Posterior cingulate gyrus (tissue), 11 donors: ENCODE measurements at places on chromosomes 4 and X.

GRCh38 chrX:46912603-46913491 is 626 bp downstream of the JADE3 start:
- no peak for DNase-seq

GRCh38 chrX:155819966-155820491 is 61.1 kb upstream of the VAMP7 start:
- DNase-seq, result peak; percentile 17

DNA sequence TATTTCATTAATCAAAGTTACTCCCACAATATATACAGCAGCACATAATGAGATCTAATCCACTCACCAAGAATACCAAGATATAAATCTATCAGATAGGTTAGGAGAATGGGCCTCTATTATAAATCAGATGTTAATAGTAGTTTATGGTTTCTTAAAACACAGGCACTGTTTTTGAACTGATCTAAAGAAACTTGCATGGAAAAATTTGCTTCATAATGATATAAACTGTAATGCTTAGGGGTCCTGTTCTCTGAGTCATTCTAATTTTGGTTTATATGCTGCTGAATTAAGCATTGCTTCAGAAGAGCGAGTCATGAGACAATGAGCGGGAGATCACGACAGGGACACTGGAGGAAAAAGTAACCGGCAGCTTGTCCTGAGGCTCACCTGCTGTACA is 113.3 kb upstream of the OTUD4 start:
- DNase-seq, result no peak

- no peak for DNase-seq
Observed at GRCh38 chr4:54709400-54709799, 51.6 kb downstream of the KIT start.

DNA sequence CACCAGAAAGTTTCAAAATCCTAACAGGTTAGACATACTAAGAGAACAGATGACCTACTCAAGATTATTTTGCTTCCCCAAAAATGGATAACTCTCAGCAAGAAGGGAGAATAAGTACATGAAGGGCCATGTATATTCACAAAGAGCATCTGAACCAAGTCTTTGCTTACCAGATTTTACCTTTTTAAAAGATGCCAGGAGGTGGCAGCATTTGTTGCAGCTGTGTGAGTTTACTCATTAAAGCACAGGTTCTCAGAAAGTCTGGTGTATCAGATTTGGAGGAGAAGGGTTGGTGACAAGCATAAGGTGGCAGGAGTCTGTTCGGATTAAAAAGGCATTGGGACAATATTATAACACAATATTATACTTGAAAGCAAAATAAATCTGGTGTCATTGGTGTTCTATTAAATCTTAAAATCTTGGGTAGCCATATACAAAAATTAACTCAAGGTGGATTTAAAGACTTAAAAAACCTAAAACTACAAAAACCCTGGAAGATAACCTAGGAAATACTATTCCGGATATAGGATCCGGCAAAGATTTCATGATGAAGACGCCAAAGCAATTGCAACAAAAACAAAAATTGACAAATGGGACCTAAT is 51.3 kb upstream of the NFKB1 start:
- DNase-seq, result no peak

DNA sequence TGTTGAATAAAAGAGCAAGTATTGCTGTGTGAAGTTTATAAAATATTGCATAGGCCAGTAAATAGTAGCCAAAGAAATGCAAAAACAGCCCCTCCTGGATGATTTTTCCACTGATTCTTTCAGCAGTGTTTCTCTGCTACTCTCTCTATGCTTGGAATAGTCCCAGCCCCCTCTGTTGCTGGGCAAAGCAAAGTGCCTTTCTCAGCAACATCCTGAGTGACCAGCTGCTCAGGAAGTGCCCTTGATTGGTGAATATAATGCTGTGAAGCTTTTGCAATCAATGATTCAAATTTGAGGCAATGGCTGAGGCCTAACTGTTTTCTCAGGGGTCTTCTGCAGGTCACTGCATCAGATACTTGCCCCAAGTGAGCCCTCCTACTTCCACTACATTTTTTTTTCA is 656.7 kb downstream of the ZNF674 start:
- DNase-seq, result no peak

- no peak for DNase-seq
Observed at GRCh38 chrX:13658602-13659001, 5.7 kb downstream of the TCEANC start.

DNA sequence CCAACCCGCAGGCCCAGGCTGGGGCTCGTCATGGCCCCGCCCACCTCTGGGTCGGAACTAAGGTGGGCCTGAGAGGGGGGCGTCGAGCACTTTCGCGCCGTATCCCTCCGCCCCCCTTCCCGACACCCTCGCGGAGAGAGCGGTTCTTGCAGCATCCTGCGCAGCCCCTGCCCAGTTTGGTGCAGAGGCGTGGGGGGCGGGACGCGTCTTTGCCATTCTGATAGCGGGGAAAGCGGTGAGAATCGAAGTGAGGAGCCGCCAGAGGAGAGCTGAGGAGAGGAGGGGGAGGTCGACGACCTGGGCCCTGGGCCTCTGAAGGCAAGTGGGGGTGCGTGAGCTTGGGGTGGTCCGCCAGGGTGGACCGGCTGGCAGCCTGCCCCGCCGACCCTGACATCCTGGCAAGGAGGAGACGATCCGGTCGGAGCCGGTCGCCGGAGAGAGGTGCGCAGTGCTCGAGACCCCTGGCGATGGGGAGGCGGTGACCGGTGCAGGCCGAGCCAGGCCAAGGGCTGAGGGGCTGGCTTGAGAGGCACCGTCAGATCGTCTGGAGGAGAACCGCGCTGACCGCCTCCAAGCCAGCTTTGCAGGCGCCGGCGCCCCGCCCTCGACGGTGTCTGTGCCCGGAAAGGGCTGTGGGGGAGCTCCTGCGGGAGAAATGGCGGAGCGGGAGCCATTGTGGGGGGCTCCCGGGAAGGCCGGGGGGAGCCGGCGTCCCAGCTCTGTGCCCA is 25.5 kb downstream of the GPRASP3 start:
- DNase-seq, result peak; percentile 84

DNA sequence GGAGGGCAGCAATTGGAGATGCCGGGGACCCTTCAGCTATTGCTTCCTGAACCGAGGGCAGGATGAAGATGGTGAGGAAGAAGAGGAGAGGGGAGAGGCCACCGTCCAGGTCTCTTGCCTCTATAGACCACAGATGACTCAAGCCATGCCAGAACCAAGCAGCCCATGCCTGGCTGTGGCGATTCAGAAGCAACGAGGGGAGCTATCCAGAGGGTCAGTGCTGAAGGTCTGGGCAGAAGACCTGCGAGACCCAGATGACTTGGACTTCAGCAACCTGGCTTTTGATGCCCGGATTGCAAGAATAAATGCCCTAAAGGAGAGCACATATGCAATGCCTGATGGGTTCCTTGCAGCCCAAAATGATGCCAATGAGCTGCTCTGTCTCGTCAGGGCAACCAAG is 70.2 kb upstream of the PRPS2 start:
- DNase-seq, result no peak

DNA sequence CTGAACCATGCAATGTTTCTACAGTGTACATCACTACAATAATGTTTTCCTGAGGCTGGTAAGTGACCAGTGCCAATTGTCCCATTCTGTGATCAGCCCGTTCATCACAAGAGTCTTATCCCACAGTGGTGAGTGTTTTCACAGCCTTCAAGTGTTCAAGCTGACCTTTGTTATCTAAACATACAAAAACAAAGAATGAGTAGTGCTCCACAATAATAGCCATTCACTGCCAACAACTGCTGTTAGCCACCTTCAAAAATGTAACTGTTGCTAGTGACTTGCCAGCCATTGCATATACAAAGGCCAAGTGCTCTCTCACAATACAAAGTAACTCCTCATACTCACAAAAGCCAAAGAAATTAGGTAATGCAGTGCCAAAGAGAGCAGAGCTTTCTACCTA is 1084.1 kb downstream of the FAM133A start:
- DNase-seq, result no peak

DNA sequence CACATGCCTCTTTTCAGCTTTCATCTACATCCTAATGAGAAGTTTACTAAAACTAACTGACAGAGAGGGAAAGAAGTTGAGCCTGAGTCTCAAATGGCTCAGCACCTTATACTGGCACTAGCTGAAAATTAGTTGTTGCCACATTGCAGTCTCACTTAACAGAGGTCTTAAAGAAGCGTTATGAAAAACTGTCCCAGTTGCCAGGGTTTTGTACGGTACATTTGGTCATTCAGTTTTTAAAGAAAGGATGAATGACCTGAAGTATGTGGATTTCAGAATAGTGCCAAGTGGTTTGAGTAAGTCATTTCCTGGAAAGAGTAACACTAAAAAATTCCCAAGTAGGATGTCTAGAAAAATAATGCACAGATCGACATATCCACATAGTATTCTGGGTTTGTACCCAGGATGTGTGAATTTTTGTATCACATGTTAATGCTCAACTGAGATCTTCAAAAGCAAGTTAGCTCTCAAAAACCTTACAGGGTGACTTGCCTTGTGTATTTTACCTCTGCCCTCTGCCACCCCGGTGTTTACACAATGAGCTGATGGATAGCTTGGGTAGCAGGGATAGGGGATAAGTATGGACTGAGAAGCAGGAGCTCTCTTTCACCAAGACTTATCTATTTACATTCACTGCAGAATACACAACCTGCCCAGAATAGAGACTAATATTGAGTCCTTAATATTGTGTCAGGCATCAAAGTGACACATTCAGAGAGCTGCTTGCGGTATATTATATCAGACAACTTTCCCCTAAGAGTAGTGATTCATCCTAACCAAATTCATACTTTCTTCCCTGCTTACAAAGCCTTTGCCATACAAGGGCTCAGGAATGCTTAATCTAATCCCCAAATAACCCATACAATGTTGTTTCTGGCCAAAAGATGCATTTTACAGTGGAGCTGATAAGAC is 1075.7 kb upstream of the PABPC4L start:
- no peak for DNase-seq

DNA sequence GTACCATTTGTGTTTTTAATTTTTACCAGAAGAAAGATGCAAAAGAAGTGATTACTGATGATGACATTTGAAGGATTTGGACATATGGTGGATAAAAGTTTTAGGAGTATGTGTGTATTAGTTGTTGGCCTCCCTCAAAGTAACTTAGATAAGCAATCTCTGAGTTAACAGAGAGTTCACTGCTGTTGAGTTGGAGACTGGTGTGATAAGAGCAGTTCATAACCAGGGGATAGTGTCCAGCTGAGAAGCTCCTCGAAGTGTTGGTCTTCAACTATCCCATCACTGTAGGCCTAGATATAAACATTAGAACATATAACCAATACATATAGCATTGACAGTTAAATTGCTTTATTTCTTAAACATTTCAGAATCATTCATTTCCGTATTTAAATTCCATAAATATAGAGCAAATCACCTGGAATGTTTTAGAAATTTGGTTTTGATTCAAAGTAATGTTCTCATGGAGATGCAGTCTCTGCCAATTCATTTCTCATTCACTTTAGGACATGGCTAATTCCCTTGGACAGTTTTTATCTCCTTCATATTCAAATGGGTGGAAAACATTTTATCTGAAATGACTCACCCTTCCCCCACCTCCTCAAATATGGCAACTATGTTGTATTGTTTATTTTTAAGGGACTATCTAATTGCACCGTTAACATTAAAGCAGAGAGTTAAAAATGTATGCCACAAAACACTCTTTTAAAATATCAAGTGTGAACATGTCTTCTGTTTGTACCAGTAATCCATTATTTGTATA is 136.8 kb upstream of the SLC4A4 start:
- DNase-seq, result no peak

DNA sequence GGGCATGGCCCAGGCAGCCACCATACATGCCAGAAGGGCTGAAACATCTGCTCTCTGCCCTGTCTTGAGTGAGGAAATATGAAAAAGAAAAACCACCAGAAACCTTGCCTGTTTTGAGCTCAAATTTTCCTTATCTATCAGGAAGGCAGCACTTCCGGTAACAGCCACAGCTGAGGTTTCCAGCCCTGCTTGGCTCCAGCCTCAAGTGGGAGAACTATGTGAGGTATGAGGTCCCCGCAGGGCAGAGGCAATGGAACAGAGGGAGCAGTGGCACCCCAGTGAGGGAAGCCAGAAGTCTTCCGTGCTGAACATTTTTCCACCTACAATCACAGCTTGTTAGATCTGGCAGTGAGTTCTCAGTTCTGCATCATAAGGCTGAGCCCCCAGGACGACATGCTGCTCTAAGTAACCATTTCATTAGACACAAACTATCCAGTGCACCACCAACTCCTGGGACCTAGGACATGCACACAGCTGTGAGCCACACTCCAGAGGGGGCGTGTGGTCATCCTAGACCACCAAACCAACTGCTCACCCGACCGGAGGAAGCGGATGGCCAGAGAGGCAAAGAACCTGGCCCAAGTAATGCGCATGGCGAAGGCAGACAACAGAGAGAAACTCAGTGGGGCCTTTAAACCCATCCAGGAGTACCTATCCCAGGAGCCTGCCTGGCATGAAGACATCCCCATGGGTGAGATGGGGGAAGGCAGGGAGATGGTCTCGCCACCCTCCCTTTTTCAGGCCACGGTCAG is 22.6 kb downstream of the WDR1 start:
- no peak for DNase-seq

- no peak for DNase-seq
Observed at GRCh38 chrX:125340490-125340889, 20.8 kb downstream of the TEX13C start.

- DNase-seq, result no peak
Observed at GRCh38 chr4:57318703-57319102, 208.5 kb upstream of the IGFBP7 start.

- no peak for DNase-seq
Observed at GRCh38 chr4:40180356-40180755, 16.5 kb upstream of the RHOH start.

DNA sequence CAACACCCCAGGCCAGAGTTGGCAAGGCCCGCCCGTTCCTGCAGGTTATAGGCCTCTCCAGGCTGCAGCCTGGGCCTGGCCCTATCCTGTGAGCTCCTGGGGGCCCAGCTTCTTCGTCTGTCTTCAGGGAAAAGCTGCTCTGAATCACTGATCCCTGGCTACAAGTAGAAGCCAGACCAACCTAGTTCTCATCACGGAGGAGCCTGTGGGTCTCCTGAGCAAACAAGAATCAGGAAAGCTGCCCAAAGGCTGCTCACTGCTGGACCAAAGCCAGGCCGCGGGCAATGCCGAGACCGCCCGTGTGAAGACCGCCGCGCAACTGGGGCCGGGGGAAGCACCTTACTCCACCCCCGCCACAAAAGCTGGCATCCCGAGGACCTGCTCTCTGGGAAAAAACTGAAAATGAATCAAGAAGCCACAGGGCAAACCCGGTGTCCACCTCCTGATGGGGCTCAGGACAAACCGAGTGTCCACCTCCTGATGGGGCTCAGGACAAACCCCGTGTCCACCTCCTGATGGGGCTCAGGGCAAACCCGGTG is 12.8 kb downstream of the CTBP1 start:
- DNase-seq, result no peak

- no peak for DNase-seq
Observed at GRCh38 chrX:109760209-109760921, 27.3 kb upstream of the ACSL4 start.

GRCh38 chr4:188821500-188821899 is 682.3 kb downstream of the TRIML1 start:
- no peak for DNase-seq

- DNase-seq, result no peak
Observed at GRCh38 chr4:41590591-41590990, 52.6 kb downstream of the LIMCH1 start.

DNA sequence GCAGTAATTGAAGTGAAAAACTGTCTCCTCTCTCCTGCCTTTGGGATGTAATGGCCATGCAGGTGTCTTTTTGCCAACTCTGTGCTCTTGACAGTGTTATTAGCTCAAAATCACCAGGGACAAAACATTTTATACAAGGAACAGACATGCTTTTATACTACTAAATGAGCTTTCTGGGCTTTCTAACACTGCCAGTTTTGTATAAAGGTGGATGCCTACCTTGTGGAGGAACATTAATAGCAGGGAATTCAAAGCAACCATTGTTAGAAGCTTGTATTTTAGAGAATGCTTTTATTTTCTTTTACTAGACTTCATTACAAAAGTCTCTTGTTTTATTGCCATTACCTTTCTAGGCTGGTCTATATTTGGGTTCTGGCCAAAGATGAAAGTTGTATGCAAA is 54.7 kb upstream of the ARSJ start:
- DNase-seq, result no peak
